ENCODE measurements at places on chromosomes 3 and 15.

GRCh38 chr3:123559040-123559861, 25.6 kb downstream of the HACD2 start:
- DNase-seq: no peak

DNA sequence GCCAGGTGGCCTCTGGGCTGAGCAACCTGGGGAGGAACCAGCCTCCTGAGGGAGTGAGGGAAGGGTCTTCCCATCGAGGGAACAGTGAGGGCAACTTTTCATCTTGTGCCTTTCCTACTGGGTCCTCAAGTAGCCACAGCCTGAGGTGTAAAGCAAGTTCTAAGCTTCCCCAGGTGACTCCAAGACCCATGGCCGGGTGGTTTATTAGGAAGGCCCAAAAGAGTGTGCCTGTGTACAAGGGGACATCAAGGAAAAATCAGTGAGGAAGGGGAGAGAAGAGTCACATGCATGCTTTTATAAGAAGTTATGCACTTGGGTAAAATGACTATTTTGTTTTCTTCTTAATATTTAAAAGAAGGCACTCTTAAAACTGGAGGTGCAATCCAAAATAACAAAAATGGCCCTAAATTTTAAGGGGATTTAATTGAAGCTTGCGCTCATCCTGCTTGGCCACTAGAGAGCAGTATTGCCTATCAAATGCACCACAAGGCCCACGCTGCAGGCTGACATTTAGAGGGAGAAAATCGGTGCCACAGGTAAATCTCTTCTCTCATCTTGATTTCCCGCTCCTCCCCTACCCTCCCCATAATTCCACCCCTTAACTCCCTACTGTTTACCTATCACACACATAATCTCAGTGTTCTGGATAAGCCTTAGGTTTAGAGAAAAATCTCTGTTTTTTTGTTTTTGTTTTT, 6.7 kb downstream of the NANOGP8 start:
- DNase-seq: peak; percentile 6

- no peak for DNase-seq
Observed at GRCh38 chr3:125496701-125497100, 23.3 kb downstream of the SNX4 start.

- no peak for DNase-seq
Observed at GRCh38 chr3:151107701-151108100, 22.2 kb downstream of the MED12L start.

GRCh38 chr3:38021196-38021595, 8.2 kb downstream of the PLCD1 start:
- no peak for DNase-seq

GRCh38 chr3:171432548-171432947, 27.7 kb downstream of the TNIK start:
- DNase-seq: no peak

- DNase-seq: no peak
Observed at GRCh38 chr3:50530001-50530970, 26.9 kb upstream of the CACNA2D2 start.

- DNase-seq: no peak
Observed at GRCh38 chr15:92283813-92284212, 109.9 kb upstream of the ST8SIA2 start.

- DNase-seq: no peak
Observed at GRCh38 chr15:84826369-84826823, 9.2 kb downstream of the ALPK3 start.

DNA sequence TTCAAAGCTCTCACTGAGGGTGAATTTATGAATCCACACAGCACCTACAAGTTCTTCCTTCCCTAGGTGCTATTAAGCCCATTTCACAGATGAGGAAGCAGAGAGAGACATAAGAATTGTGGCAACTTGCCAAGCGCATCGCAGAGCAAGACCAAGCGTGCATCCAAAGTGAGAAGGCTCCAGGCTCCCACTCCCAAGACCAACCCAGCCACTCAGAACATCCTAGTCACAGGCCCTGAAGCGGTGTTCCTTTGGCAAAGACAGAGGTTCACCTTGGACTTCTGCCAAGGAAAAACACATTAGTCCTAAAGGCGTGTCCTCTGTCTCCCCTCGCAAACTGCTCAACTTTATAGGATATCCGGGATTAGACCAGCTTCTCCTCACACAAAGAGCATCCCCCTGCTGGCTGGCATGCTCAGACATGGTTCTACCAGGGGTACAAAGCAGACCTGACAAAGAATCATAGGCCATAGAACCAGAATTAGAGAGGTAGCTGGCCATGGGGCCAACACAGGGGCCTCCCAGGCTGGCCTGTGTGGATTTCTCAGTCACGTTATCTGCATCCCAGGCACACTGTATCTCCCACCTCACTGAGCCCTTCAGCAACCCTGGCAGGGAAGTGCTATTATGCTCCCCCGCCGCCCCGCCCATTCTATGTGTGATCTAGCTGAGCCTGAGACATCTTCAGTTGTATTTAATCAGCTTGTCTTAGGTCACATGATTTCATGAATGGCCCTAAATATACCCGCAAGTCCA, 160.2 kb downstream of the FOXP1 start:
- no peak for DNase-seq

DNA sequence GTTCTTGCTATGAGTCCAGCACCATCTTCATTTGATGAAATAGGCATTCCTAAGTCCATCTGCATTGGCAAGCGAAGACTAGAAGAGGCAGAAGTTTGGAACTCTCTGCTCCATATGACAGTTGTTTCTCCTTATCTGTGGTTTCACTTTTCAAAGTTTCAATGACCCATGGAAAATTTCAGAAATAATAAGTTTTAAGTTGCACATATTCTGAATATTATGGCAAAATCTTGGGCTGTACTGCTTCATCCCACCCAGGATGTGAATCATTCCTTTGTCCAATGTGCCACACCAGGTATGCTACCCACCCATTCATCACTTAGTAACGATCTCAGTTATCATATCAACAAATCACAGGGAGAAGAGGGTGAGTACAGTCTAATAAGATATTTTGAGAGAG, 647.9 kb downstream of the GRM7 start:
- no peak for DNase-seq

DNA sequence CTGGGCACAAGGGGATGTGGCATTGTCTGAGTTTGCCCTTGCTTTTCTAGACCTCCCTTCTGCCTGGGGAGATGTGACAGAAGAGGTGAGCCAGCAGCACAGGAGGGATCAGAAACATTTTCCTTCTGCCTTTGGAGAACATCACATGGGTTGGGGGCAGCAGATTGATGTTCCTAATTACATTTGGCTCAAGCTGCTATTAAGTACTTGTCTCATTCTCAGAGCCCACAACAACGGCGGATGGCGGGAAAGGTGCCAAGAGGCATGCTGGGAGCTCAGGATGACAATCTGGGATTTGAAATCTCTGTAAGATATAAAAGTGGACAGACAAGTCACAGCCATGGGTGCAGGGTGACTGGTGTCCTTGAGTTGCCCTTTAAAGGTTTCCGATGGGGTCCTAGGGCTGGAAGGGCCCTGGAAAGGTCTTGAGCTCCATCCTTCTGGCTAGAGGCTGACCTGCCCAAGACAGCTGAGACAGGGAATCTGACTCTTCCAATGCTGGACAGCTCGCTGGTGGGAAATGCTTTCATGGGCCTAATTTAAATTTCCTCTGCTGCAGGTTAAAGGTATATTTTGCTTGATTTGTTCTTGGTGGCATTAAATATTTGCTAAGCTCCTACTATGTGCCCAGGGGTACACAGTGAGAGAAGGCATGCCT, 2.4 kb upstream of the CORO2B start:
- DNase-seq: no peak

- peak; percentile 55 for DNase-seq
Observed at GRCh38 chr15:101167753-101168462, 83.9 kb downstream of the CHSY1 start.

DNA sequence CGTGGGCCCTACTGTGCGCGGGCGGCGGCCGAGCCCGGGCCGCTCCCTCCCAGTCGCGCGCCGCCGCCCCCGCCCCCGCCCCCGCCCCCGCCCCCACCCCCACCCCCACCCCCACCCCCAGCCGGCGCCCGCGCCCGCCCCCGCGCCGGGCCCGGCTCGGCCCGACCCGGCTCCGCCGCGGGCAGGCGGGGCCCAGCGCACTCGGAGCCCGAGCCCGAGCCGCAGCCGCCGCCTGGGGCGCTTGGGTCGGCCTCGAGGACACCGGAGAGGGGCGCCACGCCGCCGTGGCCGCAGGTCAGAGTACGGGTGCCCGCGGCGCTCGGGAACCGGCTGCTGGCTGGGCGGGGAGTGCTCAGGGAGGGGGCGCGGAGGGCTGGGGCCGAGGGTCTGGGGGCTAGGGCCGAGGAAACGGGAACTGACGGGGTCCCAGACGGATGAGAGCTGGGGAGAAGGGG, 1.1 kb upstream of the PPARG start:
- DNase-seq: no peak

GRCh38 chr3:30102356-30102755, 504.0 kb upstream of the TGFBR2 start:
- no peak for DNase-seq

DNA sequence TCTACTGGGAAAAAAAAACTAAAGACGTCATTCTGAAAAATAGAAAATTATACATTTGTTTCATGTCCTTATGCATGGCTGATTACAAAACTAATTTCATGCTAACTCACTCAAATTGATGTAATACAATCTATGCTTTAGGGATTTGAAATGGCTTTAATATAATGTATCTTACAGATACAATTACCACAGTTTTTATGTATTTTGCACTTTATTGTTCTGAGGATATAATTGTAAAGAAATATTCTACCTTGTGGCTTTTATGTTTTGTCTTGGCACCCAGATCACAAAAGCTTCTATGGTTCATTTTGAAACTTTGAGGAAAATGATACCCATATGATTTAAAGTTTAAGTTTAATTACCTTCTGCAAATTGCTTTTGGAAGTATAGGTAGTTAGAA, 122.5 kb downstream of the PLCL2 start:
- DNase-seq: no peak

GRCh38 chr15:80743189-80743833, 35.9 kb upstream of the CEMIP start:
- DNase-seq: no peak

GRCh38 chr15:53522991-53523390, 236.5 kb downstream of the WDR72 start:
- no peak for DNase-seq

DNA sequence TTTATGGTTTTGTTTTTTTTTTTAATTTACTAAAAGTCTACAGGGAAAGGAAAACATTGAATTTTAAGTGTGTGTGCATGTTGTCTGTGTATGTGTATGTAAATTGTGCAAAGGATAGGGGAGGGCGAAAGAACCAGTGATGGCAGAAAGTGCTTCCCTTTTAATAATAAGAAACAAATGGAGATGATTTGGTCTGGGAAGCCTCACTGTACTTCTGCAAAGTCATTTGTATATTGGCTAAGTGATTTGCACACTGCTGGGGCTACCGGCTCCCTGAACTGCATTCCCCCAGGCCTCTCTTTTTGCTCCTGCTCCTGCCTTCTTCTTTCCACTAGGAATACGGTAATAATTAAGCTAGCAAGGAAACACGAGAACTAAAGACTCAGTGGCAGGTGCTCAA, 101.2 kb downstream of the CD47 start:
- no peak for DNase-seq

DNA sequence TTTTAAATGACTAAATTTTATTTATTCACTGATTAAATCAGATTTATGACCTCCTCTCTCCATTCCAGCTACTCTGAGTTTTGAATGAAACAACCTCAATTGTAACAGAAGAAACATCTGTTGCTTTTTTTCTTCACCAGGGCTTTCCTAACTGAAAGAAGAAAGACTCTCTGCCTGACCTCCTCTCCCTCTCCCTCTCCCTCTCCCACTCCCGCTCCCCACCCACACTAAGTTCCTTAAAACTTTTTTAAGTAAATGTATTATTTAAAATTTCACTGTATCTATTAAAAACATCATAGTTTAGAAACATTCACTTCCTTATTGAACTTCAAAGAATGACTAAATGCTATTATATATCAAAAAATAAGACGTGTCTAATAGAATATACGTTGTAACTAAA, 122.0 kb downstream of the TFDP2 start:
- DNase-seq: no peak

DNA sequence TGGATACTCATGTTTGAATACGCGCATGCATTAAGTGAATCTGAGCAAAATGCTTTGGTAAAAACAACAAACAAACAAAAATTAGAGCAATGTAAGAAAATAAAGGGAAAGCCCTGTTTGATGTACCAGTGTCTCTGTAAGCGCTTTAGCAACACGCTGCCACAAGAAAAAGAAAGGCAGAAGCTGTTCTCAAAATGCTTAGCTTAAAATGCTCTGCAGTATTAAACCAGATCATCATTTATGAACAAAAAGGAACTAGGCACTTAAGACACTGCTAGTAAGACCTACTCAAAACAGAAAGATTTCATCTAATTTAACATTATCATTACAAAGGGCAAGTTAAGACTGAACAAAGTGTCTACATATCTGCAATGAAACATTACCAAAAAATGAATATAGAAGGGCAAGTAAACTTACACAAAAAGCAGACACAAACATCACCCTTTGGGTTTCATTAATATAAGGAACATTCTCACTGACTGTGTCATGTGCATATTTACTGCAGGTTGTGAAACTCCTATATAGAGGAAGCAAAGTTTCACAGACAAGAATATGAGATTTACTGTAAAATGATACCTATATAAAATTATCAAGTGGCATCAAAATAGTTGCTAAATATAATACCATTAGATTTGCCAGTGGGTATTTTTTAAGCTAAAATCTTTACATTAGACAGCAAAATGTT, 102.1 kb downstream of the FBXL22 start:
- DNase-seq: no peak

- DNase-seq: no peak
Observed at GRCh38 chr3:30140356-30141075, 465.9 kb upstream of the TGFBR2 start.

DNA sequence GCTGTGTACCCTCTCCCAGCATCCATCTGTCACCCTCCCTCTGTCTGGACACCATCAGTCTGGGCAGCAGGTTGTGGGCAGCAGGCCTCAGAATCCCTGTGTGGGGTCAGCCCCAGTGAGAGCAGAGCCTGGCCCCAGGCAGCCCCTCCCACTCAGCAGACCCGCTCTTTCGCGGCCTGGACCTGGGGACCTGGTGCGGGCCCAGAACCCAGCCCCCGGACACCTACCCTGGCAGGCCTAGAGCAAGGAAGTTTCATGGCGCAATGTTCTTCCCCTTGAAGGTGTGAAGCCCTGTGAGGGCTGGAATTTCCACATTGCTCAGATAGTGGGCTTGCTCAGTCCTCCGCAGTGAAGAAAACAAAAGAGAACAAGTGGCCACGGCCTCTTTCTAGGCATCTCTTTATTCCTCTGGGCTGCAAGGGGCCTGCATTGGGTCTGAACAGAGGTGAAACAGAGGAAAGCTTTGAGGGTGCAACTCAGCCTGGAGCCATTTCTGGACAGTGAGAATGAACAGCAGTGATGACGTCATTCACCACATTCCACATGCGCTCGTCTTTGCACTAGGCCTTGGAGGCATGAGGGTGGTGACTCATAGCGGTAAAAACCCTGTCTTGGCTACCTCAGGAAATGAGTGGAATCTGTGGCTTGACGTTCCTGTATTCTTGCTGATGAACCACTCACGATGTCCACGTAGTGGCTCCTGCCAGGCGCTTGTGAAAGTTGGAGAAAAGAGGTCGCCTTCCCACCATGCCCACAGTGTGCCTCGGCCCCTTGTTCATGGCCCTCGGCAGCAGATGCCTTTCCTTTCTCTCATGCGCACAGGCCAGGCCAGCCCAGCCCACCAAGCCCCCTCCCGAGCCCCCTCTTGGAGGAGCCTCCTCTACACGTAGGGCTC, 66.1 kb downstream of the SLC30A4 start:
- DNase-seq: peak; percentile 89

- DNase-seq: no peak
Observed at GRCh38 chr3:98114264-98114663, 16.3 kb upstream of the OR5H1 start.
